ENCODE measurements at places on chromosomes 16 and 17. TPM values are rescaled to one million over a fixed set of nuclear protein-coding genes. Genes with fewer than 3 reads are reported as not detected.

MPO gene
- not detected for total RNA-seq

C1QL1 gene
- total RNA-seq, result 0.84 TPM

KRT39 gene
- not detected for total RNA-seq

CPHXL2 gene
- not detected for total RNA-seq

GAS7 gene
- 2.5 TPM for total RNA-seq

TP53TG3F gene
- total RNA-seq, result not detected

CRYM gene
- not detected for total RNA-seq

FSCN2 gene
- total RNA-seq, result 0.46 TPM
